ENCODE measurements at places on chromosomes 6 and 20.

- DNase-seq = no peak
These were observed 45.4 kb downstream of the PANK2 start for GRCh38 chr20:3934624-3935023.

DNA sequence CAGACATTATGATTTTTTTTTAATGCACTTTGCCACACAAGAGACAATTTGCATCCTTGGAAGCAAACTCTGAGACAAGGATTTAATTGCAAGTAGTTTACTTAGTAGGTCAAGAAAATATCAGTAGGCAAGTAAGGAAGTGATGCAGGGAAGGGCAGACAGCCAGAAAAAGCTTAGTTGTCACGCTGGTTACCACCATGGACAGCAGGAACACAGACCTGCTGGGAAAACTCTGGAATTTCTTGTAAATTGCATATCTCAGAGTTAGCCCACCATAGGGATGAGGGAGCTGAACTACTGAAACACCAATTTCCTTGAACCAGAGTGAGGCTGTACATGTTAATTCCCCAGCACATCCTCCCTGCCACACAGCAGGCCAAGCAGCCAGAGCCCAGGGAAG, 92.7 kb downstream of the L3MBTL3 start:
- no peak for DNase-seq

- DNase-seq = no peak
These were observed 248.5 kb downstream of the THBS2 start for GRCh38 chr6:169005166-169005565.

- DNase-seq = no peak
These were observed 19.3 kb downstream of the MAVS start for GRCh38 chr20:3865887-3866407.

GRCh38 chr20:14801591-14802325, 464.3 kb upstream of the FLRT3 start:
- DNase-seq = no peak

DNA sequence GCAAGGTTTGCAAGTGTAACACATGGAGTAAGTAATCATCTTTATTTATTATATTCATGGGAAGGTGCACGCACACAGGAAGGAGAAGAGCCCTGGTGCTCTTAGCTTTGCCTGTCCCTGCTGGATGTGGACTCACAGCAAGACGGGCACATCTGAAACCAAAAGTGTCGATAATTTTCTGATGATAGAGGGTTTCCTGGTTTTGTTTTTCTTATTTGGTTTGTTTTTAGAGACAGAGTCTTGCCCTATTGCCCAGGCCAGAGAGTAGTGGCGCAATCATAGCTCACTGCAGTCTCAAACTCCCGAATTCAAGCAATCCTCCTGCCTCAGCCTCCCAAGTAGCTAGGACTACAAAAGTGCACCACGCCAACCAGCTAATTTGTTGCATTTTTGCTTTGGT, 7.8 kb upstream of the KHDC1L start:
- no peak for DNase-seq

- no peak for DNase-seq
These were observed 122.2 kb upstream of the MYLIP start for GRCh38 chr6:16006681-16007080.

DNA sequence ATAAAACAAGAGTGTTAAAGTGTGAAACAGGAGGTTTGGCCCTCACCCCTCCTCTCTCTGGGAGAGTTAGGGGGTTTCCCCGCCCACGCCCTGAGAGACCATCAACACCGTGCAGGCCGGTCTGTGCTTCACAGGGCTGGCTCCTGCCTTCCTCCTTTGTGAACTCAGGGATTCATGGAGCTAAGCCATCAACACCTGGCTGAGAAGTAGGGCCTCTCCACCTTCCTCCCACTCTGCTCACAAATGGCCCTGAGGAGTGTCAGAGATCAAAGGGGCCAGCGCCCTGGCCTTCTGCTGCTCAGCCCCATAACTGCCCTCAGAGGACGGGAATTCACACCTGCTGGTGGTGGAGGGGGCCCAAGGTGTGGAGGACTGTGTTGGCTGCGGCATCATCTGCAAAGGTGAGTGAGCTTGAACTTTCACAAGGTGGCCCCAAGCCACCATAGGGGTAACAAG, 88.6 kb downstream of the PSMB1 start:
- DNase-seq = no peak

DNA sequence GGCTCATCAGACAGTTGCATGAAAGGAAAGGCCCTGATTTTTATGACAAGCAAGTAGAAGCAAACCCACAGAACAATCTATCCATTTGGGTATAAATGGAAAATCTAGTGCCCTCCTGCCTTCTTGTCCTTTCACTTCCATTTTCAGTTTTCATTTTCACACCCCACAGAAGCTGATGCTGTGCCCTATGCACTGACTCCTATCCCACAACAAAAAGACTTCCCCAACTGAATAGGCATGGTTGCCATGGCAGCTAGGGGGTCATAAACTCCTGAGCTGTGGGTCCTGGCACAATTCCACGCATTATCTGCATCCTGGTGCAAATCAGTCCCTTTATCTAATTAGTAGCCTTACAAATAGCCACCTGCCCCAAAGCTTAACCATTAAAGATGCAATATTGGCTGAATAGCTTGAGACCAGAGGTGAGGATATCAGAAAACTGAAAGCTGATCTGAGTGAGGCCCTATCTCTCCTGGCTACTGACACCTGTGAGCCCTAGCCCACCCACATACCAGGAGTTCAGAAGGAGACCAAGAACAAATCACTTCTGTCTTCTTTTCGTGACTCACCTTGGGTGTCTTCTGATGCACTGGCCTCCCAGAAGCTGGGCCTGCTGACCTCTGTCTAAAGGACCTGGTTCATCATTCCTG, 34.9 kb upstream of the HEY2 start:
- DNase-seq = no peak

DNA sequence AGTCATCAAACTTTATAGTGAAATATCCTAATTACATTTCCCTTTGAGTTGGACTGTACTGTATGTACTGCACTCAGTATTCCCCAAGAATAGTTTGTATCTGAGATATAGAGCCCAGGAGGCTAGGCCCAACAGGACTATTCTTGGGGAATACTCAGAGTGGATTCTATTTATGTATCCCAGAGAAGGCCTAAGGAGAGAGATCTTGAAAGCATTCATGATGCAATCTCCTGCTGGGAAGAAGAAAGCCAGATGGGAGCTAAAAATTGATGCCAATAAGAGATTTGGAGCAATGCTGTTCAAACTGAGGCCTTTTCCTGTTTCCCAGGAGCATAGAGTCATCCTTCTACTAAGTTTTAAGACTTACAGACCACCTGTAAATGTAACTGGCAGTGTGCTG, 452.1 kb upstream of the PLCB4 start:
- no peak for DNase-seq

DNA sequence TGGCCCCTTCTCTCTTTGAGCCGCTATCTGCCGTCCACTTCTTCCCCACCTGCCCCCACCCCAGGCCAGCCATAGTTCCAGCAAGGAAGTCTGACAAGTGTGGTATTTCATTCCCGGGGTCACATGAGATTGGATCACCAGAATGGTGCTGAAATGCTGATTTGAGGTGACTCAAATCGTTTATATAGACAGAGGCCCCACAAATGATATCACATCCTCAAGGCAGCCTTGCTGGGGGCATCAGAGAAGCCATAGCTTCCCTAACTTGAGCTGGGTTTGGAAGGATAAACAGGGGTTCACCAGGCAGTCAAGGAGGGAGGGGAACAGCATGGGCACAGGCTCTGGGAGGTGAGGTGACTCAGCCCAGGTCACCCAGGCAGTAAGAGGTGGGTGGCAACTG, 9.9 kb downstream of the SDCBP2 start:
- DNase-seq = no peak

GRCh38 chr20:11270566-11270965, 596.8 kb upstream of the JAG1 start:
- no peak for DNase-seq

DNA sequence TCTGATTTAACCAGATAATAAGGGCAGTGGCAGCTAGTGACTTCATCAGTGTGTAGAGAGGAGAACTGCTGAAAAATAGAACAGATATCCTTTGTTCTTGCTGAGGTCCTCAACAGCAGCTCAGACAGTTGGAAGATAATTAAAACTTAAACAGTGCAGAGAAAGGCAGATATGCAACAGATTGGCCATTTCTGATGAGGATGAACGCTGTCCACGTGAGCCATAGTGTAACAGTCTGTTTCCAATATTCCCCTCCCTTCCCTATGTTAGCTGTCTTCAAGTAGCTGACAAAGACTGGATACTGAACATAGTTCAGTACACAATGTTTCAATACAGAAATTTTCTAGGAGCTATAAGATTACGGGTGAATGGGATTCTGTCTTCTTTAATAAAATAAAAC, 291.4 kb downstream of the BTBD9 start:
- no peak for DNase-seq

GRCh38 chr6:158387036-158387435, 74.8 kb downstream of the TULP4 start:
- no peak for DNase-seq

GRCh38 chr6:167030222-167031072, 31.2 kb downstream of the CEP43 start:
- no peak for DNase-seq

DNA sequence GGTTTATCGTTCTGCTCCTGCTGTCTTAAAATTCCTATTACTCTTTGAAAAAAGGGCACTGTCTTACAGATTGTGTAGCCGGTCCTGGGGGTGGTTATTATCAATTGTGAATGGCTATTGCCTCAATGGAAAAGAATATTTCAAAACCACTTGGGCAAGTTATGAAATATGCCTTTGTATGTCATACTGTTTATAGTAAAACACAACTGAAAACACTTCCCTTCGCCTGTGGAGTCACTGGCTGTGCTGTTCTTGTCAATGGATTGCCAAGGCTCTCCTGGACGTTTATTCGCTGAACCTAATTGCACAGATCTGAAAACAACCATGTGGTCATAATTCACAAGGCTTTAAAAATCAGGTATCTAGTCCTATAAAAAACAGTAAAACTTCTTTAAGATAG, 47.8 kb upstream of the TAGAP start:
- DNase-seq = no peak

DNA sequence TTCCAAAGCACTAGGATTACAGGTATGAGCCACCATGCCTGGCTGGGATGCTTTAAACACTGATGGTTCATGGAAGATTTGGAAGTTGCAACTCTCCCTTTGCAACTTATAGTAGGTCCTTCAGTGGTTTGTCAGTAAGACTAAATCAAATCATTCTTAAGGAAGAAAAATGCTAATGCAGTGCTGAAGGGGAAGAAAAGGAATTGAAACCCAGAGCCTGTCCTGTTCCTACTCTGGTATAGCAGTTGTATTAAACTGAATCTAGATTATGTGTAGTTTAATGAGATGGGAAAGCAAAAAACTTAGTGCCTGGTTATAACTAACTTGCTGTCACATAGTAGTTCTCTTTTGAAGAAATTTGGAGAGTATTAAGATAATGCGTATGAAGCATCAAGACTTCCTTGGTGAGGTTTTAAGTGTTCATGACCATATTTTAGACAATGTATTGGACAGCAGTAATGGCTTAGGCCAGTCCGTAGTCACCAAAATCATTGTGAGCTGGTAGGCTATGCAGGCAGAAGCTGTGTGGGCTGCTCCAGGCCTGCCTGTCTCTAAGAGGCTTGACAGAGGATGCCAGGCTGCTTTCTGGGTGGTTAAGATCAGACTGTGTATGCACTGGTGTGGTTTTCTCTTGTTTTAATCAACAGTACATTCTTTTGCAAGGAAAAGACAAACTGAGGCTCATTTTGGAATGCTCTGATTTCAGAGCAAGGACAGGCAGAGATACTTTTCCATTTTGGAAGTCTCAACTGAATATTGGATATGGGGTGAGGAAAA, 14.0 kb downstream of the PAQR8 start:
- DNase-seq = no peak

DNA sequence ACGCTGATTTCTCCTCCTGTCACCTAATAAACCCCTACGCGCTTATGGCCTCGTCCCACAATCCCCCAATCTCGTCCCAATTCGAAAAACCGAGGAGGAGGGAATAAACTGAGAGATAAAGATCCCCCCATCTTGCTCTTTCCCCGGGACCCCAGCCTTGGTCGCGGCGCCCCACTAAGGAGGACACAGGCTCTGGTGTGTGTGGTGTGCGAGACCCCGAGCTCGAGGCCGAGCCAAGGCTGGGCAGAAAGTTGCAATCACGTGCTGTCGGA, 1.3 kb upstream of the NR2E1 start:
- DNase-seq = no peak

DNA sequence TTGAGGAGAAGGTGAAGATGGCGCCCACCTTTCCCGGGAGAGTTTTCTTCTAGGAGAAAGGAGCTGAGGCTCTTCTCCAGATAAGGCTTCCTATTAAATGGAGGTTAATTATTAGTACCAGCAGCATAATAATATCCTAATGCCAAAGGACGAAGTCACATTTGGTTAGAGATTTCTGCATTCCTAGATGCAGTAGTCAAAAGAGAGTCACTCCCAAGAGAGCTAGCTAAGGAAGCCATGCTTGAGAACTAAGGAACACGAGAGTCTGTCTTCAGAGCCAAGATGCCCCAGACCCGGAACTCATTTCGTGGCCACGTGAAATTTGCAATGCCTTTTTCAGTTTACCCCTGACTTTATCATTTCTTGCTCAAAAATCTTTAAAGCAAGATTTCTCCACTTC, 132.7 kb downstream of the TSHZ2 start:
- DNase-seq = no peak

DNA sequence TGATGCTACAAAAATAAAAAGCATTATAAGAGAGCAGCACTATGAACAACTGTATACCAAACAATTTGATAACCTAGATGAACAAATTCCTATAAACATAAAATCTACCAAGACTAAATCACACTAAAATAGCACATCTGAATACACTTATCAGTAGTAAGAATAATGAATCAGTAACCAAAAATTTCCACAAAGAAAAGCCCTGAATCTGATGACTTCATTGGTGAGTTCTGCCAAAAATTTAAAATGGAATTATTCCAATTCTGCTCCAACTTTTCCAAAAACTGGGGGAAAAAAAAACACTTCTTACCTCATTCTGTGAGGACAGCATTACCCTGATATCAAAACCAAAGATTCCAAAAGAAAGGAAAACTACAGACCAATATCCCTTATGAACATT, 206.2 kb downstream of the WDR27 start:
- DNase-seq = no peak

- DNase-seq = no peak
These were observed 559.6 kb upstream of the NRSN1 start for GRCh38 chr6:23566418-23566817.

DNA sequence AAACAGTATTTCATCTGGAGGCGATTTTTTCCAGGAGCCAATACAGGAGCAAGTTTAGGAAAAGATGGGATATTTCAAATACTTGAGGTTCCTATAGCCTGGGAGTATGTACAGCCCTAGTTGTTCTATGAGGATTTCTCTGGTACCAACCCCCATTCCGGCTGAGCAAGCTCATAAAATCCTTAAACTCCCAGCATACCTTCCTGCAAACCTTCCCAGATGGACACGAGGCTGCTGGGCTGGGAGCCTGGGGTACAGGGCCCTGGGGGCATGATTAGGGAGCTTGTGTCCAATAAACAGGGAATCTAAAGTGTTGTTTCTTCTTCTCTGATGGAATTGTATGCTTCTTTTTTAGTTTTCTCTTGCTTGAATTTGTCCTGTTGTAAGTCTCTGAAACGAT, 1.5 kb downstream of the PRRC2A start:
- no peak for DNase-seq

GRCh38 chr20:60631585-60632287, 620.3 kb upstream of the CDH4 start:
- no peak for DNase-seq

All from activated gamma-delta T cell (primary cell).